Stimulated activated CD4-positive, alpha-beta T cell treated with anti-CD3 and anti-CD28 coated beads, Interleukin-15, amount 100 ng/mL, for 1 hour (primary cell): ENCODE measurements at places on chromosomes 2 and 18.

- no peak for DNase-seq
Observed at GRCh38 chr18:46163941-46164499, 59.8 kb downstream of the HAUS1 start.

GRCh38 chr18:79516441-79516931 lies 120.8 kb downstream of the NFATC1 start:
- DNase-seq = no peak

GRCh38 chr2:239466061-239466754 lies 65.4 kb upstream of the HDAC4 start:
- DNase-seq = no peak

DNA sequence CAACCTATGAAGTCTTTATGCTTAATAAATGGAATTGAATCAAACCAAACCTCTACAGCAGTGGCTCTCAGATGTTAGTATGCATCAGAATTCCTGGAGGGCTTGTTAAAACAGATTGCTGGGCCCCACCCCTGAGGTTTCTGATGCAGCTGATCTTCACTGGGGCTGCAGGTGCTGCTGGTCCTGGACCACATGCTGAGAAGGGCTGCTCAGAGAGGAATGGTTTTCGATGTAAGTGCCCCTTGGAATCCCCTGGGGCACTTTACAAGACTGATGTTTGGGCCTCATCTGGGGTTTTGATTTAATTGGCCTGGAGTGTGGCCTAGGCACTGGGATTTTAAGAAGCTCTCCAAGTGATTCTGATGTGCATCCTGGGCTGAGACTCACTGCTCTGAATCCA lies 403.8 kb upstream of the HS6ST1 start:
- no peak for DNase-seq

DNA sequence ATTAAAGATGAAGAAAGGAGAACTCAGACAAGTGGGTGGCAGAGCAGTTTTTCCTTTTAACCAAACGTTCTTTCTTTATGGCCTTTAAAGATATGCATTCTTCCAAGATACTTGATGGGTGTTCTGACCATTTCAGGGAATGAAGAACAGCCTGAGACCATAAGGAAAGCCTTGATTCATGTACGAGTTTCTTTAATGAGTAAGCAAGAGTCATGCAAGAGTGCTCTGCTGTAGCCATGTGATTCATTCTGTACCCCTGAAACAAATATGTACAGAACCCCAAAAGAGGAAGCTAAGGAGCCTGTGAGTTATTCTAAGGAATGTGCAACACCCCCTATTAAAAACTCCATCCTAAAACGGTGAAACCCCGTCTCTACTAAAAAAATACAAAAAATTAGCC lies 372.8 kb downstream of the MTX2 start:
- no peak for DNase-seq

- DNase-seq = no peak
Observed at GRCh38 chr18:69380324-69380723, 20.4 kb upstream of the DOK6 start.

GRCh38 chr2:214765180-214765579 lies 44.3 kb downstream of the BARD1 start:
- DNase-seq = no peak

GRCh38 chr2:213121690-213122089 lies 29.7 kb downstream of the IKZF2 start:
- no peak for DNase-seq

- DNase-seq = no peak
Observed at GRCh38 chr2:201176081-201176481, 6.9 kb upstream of the CASP10 start.

DNA sequence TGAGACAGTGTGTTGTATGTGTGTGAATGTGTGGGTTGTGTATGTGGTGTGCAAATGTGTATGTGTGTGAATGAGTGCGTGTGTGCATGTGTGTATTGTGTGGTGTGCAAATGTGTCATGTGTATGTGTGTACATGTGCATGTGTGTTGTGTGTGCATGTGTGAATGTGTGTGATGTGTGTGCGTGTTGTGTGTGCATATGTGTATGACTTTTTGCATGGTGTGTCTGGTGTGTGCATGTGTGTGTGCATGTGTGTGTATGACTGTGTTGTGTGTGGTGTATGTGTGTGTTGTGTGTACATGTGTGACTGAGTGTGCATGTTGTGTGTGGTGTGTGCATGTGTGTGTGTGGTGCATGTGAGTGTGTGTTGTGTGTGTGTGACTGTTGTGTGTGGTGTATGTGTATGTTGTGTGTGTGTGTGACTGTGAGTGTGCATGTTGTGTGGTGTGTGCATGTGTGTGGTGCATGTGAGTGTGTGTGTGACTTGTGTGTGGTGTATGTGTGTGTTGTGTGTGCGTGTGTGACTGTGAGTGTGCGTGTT lies 268.3 kb downstream of the DCDC2C start:
- no peak for DNase-seq

GRCh38 chr18:76259711-76260110 lies 235.3 kb downstream of the ZNF516 start:
- no peak for DNase-seq

GRCh38 chr18:13455471-13455870 lies 236.9 kb downstream of the LDLRAD4 start:
- DNase-seq = no peak

GRCh38 chr2:71129902-71130151 lies 202 bp downstream of the MCEE start:
- DNase-seq = no peak

DNA sequence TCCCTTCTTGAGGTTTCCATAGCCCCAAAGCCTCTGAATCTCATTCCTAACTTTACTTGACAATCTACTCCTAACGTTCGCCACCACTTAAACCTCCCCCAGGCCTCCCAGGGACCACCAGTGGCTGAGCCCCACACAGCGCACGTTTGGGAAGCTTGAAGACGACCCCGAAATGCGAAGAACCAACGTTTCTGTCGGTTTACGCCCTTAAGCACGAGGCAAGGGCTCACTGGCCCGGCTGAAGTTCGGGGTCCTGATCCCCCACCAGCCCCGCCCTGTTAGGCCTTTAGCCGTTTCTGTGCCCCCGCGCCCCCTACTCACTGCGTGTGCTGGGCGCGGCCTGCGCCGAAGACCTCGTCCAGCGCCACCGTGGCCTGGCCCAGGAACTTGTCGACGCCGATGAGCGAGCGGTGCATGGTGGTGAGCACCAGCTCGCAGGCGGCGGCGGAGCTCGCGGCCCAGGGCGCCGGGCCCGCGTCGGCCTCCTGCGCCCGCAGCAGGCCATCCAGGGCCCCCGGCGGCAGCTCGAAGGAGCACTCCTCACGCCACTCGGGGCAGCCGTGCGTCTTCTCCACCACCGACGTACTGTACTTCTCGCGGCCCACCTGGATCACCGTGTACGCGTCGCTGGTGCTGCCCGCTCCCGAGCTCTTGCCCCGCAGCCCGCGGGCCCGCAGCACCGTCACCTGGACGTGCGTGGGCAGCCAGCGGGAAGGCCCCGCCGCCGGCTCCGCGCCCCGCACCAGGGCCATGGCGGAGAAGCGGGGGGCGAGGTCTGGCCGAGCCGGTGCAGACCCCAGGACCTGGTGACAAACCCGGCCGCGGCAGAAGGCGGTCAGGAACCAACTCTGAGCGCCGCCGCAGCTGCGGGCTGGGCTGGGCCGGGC lies 479 bp downstream of the RAB11FIP5 start:
- DNase-seq = no peak

GRCh38 chr2:29517413-29517812 lies 402.2 kb downstream of the CLIP4 start:
- DNase-seq = no peak

- peak; percentile 14 for DNase-seq
Observed at GRCh38 chr2:8049851-8050571, 631.8 kb upstream of the ID2 start.

DNA sequence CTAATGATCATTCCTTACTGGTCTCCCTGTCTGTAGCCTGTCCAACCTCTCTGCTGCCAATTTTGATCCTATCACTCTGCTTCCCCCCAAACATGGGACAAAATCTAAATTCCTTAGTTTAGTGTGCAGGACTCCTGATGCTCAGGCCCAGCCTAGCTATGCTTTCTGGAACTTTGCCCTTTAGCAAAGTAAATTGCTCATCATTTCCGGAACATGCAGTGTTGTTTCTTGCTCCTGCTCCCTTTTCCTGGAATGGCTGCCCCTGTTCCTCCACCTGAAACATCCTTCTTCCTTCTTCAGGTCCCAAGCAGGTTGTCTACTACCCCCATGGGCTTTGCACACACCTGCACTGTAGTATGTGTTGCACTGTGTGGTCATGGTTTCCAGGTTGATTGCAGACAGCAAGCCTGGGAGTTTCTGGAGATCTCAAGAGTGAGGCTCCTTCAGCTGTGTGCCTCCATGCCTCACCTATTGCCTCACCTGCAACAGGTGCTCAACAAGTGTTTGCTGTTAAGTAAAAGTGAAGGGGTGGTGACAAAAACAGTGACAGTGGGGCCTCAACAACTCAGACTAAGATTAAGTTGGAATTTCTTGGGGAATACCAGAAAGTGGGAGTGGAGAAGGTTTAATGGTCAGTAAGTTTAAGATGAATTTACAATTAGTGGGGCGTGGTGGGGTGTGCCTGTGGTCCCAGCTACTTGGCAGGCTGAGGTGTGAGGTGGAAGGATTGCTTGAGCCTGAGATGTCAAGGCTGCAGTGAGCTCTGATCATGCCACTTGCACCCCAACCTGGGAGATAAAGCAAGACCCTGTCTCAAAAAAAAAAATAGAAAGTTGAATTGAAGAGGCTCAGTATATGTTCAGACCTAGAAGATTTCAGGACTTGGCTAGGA lies 120.0 kb downstream of the DNAH6 start:
- DNase-seq = no peak

- DNase-seq = no peak
Observed at GRCh38 chr18:35343488-35343935, 708 bp downstream of the ZNF24 start.

DNA sequence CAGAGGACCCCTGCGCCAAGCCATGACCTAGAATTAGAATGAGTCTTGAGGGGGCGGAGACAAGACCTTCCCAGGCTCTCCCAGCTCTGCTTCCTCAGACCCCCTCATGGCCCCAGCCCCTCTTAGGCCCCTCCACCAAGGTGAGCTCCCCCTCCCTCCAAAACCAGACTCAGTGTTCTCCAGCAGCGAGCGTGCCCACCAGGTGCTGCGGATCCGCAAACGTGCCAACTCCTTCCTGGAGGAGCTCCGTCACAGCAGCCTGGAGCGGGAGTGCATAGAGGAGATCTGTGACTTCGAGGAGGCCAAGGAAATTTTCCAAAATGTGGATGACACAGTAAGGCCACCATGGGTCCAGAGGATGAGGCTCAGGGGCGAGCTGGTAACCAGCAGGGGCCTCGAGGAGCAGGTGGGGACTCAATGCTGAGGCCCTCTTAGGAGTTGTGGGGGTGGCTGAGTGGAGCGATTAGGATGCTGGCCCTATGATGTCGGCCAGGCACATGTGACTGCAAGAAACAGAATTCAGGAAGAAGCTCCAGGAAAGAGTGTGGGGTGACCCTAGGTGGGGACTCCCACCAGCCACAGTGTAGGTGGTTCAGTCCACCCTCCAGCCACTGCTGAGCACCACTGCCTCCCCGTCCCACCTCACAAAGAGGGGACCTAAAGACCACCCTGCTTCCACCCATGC lies 3.0 kb downstream of the PROC start:
- DNase-seq = no peak

GRCh38 chr2:197893403-197894177 lies 89.2 kb downstream of the PLCL1 start:
- no peak for DNase-seq

DNA sequence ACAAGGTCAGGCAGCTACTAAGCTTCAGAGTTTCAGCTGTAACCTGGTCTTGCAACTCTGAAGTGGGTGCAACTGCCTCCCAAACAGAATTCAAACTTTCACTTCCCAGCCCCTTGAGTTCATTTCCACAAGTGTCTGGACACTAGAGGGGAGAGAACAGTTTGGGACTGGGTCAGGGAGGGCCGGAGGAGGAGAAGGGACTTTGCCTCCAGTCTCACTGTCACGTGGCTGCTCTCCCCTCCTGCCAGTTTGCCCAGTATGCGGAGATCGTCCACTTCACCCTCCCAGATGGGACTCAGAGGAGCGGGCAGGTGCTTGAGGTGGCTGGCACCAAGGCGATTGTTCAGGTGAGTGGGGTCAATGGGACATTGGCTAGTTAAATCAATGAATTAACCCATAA lies 20.6 kb upstream of the ANKRD53 start:
- no peak for DNase-seq

GRCh38 chr18:24075767-24076597 lies 61.4 kb downstream of the TTC39C start:
- DNase-seq = peak; percentile 41

GRCh38 chr2:80506563-80506962 lies 202.0 kb upstream of the LRRTM1 start:
- DNase-seq = no peak

DNA sequence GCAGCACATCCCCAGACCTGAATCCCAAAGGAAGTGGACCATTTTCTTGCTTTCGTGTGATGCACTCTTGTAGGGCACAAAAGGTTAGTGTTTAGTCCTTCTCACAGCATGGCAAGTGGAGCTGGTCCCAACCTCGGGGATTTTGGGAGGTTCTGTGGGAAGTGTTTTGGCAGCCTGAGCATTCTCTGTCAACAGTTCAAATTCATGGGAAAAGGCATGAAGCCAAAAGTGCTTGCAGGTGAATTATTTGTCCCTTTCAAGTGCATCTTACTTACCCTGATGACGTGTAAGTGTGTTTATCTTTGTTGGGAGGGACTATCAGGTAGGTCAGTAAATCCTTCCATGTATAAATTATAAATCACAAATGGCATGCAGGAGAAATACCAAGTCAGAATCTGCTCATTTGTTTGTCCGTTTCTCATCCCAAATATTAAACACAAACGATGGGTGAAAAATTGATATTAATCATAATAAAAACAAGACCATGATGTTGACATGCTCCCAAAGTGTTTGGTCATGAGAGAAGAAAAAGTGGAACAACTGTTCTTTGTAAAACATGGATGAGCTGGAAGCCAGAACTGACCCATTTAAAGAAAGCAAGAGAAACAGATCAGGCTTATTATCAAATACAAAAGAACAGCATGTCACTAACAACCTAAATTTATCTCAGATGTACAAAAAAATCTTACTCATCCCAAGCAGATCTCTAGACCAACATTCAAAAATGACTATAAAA lies 57.6 kb downstream of the EPHA4 start:
- no peak for DNase-seq

GRCh38 chr2:181430406-181431118 lies 26.6 kb upstream of the ITGA4 start:
- DNase-seq = no peak

DNA sequence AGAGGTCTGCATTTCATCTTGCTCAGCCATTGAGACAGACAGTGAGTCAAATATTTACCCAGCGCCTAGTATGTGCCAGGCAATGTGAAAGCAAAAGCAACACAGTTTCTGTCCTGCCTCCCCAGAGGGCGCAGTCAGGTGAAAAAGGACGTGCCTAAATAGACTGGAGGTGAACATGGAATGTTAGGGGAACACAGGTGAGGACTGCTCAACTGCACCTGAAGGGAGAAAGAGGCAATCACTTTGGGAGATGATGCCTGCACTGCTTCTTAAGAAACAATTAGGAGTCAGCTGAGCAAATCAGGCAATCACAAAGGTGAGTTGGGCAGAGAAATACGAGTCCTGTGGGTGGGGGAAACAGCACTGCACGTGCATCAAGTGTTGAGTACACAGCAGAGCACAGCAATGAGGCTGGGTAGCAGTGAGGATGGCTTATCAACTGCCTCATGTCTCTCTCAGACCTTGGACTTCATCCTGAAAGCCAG lies 218.3 kb upstream of the SMAD7 start:
- DNase-seq = no peak
